SW480 (cell line): ENCODE measurements at places on chromosomes 5 and 9.

- DNase-seq = no peak
These were observed 2.8 kb upstream of the CMYA5 start for GRCh38 chr5:79686799-79687198.

DNA sequence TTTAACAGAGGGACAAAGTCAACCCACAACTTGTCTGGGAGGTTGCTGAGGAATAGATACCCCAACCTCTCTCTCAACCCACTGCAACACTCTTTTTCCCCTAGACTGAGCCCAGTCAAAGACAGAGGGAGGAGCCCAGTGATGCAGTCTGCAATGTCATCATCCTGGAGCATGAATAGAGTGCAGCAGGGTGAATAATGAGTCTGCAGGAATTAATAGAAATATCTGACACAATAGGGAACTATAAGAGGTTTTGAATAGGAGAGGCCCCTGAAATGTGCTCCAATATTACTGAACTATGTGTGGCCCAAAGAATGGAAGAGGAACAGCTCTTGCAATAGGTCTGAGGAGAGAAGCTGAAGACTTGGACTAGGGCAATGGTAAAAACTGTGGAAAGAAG, 59.1 kb downstream of the PDCD1LG2 start:
- no peak for DNase-seq

DNA sequence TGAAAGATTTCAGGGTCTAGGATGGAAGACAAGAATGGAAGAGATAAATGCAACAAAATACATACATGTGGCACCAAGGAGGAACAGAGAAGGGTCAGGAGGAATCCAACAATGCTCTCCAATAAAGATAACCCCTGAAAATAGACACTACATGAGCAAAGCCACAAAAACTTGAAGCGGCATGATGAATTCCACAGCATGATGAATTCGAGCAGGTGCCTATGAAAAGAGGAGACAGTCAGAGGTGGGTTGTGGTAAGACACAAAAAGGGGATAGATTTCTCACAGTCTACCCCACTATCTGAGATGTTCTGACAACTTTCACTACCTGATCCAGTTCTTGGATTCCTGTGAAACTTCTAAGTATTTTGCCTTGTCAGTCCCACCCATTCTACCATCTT, 81.5 kb upstream of the PAPPA start:
- no peak for DNase-seq

DNA sequence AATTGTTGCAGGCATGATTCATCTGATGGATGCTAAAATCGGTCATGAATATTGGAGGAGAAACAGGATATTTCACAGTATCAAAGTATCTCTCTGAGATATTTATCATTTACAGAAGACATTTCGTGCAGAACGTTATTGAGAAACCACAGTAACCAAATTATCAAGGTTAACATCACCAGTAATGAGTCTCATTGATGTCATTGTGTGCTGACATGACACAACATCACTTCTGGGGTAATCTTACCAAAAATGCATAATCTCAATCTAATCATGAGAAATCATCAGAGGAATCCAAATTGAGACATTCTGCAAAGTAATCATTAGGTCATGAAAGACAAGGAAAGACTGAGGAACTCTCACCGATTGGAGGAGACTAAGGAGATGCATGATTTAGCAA, 42.7 kb downstream of the C5orf22 start:
- no peak for DNase-seq
